ENCODE measurements at places on chromosomes 16 and 17. TPM values are rescaled to one million over a fixed set of nuclear protein-coding genes. Genes with fewer than 3 reads are reported as not detected.

Gene TMEM98
- 59.6 TPM for total RNA-seq

Gene APOBR
- total RNA-seq: not detected

Gene TMEM88
- total RNA-seq: 33.7 TPM

Gene PDIA2
- total RNA-seq: 1.2 TPM

Gene SLC38A10
- total RNA-seq: 80.3 TPM

DNA sequence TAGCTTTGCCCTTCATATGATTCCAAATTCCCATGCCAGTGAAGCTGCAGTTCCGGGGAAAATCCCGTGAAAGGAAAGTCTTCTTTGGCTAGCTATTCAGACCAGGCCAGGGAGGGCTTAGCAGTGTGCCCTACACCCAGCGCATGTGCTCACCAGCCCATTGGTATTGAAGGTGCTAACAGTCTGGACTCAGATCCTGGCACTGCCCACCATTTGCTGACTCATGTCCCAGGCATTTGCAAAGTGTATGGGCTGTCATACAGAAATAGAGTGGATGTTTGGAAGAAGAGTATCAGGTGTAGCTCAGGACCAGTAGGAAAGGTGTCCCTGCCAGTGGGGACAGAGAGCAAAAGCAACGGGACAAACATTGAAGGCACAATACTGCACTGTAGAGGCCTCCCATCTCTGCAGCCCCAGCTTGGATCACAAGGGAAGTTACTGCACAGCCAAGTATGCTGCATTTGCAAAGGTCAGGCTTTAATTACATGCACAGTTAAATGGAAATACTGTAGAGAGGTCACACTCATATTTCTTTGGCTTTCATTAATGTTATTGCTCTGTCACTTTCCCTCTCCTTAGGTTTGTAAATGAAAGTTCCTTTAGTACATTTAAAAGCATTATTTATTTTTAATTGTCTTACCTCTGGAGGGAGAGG, 220.0 kb downstream of the IRX3 start:
- no peak for DNase-seq

DNA sequence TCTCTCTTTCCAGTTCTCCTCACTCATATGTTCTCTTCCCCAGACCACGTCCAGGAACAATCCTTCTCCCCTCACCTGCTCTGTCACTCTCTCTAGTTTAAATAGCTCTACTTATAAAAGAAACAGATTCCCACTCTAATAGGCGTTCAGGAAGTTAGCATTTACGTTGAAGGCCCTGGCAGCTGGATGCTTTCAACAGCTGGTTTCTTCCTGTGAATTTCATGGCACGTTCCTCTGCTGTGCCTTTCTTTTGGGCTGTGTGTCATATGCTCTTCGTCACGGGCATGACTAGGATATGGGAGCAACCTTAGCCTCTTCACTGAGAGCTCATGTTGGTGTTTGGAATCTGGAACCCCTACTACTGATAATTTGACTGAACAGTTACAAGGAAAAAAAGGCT, 73.2 kb downstream of the ZNF18 start:
- no peak for DNase-seq

- DNase-seq: no peak
These were observed 2.8 kb upstream of the CD2BP2 start for GRCh38 chr16:30357715-30358576.

DNA sequence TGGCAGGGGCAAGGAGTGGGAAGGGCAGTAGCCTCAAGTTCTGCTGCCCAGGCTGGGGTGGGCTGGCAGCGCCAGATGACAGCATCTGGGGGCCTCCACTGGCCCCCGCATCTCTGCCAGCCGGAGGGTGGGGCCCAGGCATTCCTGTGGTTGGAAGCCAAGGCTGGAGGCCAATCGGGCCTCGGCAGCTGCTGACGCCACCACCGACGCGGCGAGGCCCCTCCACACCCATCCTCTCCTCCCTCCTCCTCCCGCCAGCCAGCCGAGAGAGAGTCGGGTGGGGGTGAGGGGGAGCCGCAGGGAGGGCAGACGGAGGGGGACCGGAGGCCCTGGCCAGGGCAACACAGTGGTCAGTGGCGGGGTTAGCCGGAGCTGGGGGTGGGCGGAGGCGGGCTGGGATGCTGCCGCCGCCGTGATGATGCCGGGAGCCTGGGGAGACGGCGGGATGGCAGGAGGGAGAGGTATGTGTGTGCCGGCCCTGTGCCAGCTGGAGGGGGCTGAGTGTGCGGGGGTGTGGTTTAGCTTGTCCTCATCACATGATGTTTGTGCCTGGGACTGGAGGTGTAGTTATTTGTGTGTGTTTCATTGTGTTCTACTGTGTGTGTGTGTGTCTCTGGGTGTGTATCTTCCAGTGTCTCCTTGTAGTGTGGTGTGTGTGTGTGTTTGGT, 36.6 kb downstream of the ARHGAP23 start:
- DNase-seq: peak; percentile 91

- DNase-seq: no peak
These were observed 21.3 kb downstream of the ZCCHC14 start for GRCh38 chr16:87471278-87472141.
